ENCODE measurements at places on chromosomes 1 and 21.
A peak's percentile ranks its signal among the peaks of the same experiment; 100 is the strongest.

DNA sequence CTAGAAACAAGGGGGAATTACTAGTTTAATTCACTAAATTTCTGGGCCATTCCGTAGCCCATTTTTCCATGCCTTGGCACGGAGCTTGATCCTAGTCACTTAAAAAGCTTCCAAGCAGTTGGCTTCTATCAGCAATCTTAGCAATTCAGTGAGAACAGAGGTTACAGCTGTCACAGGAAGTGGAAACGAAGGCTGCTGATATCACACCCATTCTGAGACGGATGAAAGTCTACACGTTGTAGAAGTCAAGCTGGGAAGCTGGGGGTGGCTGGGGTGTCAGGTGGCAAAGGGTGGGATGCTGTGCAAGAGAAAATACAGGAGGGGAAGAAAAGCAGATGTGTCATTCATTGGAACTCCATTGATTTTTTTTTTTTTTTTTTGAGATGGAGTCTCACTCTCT, 11.8 kb upstream of the STMN1 start:
- DNase-seq, result no peak

- no peak for DNase-seq
Observed at GRCh38 chr1:54362881-54363340, 43.3 kb downstream of the SSBP3 start.

- DNase-seq, result no peak
Observed at GRCh38 chr1:50665413-50665812, 242.2 kb upstream of the DMRTA2 start.

DNA sequence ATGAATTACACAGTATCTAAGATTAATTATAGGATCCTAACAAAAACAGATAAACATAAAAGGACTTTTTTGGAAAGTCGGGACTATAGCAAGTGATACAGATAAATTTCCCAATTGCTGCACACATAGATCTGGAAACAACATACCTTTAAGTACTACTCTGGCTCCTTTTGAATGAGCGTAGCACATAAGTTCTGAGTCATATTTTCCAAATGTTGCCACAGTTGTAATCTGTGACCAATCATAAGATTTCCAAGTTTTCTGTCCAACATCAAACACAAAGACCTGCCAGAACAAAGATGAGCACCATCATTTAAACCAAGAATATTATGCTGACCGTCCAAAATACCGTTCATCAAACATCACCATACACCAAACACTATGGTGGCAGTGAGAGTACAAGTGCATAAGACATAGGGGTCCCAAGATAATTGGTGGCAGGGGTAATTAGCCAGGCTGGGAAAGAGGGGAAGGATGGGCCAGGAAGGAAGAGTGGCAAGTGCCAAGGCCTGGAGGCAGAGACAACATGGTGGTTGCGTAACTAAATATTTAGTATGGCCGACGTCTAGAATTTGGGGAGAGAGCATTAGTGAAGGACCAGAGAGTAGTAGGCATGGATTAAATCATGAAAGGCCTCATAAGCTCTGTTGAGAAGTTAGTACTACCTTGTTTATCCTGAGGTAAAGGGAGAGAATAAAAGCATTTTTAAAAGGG, 3.6 kb downstream of the CTBS start:
- no peak for DNase-seq

DNA sequence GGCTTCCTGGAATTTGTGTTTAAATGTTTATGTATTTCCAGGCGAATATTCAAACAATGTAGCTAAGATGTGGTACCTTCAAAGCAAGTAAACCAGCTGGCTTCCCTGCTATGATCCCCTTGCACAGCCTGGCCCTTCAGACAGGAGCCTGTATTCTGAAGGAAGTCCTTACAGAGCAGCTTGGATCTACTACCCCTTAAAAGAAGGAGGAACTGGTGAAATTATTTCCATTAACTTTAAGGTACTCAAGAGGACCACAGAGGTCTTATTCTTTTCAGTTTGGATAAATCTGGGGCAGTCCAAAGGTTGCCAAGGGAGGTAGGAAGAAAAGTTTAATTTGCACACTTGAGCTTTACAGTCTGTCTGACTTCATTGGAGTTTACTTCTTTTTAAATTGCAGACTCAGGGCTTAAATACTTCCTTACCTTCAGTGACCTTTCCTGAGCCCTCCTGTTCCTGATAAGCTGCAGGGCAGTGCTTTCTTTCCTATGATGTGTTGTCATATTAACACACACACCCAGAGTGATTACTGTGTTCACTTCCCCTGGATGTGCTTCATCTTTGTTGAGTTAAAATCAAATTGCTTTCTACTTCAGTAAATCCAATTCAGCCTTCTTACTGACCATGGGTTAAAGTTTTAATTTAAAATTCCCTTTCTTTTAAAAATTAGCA, 40.5 kb downstream of the DISC1 start:
- DNase-seq, result no peak

DNA sequence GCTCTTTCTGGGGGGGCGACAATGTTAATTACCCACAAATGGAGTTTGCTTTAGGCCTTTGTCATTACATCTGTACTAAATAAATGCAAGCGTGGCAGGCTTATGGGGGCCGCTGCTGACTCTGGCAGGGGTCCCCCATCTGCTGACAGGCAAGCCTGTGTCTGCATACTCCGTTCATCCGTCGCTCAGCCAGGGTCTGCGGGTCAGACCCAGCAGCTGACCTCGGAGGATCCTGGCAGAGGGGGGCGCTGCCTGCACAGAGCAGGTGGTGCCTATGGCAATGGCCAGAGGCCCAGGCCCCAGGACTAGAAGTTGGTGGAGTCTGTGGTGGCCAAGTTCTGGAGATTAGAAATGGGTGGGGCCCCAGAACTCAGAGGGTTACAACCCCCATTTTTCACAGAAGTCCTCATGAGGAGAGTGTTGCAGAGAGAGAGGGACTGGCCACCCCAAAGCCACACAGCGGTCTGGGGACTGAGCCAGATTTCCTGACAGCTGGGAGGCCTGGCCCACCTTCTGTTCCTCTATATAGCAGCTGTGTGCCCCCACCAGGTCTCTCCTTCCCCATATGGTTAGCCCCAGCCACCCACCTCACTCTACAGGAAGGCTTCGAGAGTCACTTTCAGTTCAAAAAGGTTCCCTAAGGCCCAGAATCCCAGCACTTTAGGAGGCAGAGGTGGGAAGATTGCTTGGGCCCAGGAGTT, 31.0 kb downstream of the TTC39A start:
- no peak for DNase-seq

DNA sequence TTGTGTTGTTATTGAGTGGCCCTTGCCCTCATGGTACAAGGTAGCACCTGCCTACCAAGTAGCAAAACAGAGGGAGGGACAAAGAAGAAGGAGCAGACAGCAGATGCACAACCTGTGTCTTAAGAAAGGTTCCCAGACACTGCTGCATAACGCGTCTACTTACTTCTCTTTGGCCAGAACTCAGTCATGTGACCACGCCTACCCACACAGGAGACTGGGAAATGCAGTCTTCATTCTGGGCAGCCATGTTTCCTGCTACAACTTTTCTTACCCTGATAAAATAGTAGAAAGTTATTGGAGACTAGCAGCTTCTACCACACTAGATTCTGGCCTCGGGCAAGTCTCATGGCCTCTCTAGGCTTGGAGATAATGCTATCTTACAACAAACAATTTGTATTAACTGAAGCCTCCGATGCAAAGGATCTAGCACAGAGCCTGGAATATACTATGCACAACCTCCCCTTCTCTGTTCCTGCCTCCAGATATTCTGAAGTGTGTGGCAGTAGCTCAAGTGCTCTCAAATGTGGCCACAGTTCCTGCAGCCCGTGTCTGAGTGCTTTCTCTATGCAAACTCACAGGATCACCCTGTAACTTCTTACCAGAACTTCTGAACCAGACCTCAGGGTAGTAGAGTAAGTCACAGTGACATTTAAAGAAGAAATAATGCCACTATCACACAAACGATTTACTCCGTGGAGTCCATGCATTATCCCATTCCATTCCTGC, 34.1 kb upstream of the BTG2 start:
- DNase-seq, result peak; percentile 33

GRCh38 chr21:29604076-29604475, 305.4 kb downstream of the BACH1 start:
- DNase-seq, result no peak

- DNase-seq, result no peak
Observed at GRCh38 chr1:212062832-212063438, 27.4 kb downstream of the DTL start.

- DNase-seq, result no peak
Observed at GRCh38 chr1:41799723-41800122, 119.0 kb downstream of the HIVEP3 start.

DNA sequence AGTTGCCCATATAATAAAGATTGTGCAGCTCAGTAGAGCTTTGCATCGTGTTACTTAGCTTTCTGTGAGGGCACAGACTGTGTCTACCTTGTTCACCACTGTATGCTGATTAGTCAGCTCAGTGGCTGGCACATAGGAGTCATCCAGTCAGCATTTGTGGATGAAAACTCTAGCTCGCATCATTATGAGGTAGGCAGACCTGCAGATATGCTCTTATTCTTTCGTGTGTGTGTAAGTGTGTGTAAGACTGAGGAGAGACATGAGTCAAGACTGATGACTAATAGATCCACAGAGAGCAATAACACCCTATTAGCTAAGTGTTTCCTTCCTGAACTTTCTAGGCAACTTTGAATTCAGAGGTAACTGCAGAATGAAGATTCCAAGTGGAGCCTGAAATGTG, 17.1 kb downstream of the TTF2 start:
- no peak for DNase-seq

- no peak for DNase-seq
Observed at GRCh38 chr1:110380672-110381283, 10.0 kb downstream of the SLC16A4 start.

- no peak for DNase-seq
Observed at GRCh38 chr1:43460988-43461693, 7.4 kb upstream of the HYI start.

GRCh38 chr1:12430525-12430924, 187.5 kb downstream of the DHRS3 start:
- no peak for DNase-seq

GRCh38 chr1:99728494-99729235, 37.8 kb downstream of the FRRS1 start:
- no peak for DNase-seq

DNA sequence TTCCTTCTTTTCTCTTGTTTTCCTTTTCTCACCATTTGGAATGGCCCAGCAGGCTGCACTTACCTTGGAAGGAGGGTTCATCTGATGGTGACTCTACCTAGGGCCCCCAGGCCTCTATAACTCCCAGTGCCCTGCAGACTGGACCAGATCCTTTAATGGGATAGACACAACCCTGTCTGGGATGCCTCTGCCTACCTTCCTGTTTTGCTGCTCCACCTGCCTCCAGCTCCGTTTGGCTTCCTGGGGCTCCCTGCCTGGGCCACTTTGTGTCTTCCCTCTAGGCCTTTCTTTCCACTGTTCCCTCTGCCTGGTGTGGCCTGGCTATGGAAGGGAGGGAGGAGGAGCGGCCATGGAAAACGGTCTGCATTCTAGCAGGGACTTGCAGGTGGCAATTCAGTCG, 7.5 kb downstream of the PCSK9 start:
- no peak for DNase-seq

DNA sequence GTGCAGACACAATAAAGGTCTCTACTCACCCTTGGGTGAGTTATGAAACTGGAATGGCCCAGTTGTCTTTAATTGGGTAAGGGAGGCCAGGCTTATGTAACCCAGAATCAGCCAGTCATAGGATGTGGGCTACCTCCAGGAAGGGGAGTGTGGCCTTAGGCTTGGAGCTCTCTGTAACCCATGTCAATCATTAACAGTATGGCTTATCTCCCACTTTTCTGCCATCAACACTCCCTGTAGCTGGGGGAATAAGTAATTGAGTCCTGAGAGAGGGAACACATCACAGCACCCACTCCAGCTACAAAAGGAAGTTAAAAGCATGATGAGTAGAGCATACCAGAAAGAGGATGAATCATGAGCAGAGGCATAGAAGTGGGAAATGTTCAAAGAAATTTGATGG, 327.0 kb upstream of the DUSP10 start:
- no peak for DNase-seq

- no peak for DNase-seq
Observed at GRCh38 chr1:45501505-45501859, 1.4 kb downstream of the MMACHC start.

- DNase-seq, result no peak
Observed at GRCh38 chr21:37245151-37245550, 22.0 kb downstream of the VPS26C start.

DNA sequence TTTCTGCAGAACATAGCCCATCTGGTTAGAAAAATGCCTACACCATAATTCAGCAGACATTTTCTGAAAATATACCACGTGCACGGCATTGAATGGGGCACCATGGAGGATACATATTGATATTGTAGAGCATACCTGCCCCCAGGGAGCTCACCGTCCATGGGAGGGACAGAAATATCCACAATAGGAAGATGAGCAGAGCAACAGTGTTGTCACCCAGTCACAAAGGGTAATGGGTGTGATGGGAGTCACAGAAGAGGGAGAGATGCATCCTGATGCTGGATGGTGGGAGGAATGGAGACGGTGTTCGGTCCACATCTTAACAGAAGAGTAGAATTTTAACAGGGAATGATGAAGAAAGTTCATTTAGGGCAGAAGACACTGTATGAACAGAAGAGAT, 51.4 kb downstream of the ATP1A1 start:
- no peak for DNase-seq

DNA sequence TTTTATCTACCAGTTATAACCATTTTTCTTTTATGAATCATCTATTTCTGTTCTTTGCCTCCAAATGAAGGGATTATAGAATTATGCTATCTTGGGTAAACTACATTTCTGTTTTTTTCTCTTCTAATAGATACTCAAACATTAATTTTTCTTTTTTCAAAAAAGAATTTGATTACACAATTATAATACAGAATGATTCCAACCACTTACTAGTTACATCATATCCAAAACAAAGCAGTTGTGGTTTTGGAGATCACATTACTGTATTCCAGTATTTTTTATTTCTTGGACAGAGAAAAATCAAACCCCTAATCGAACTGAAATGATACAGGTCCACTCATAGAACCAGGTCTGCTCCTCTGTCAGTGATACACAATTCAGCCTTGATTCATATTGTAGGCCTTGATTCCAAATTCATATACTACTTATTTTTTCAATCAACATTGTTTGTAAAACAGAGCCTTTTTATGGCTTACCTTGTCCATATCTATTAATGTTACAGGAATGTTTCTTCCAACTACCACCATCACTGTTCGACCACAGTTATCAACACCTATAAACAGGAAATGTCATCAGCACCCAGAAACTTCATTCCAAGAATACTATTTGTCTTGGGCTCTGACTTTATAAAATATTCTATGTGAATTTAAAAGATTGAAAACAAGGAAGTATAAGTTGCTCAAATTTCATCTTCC, 43.2 kb downstream of the GDAP2 start:
- DNase-seq, result no peak

- DNase-seq, result no peak
Observed at GRCh38 chr1:153697191-153698019, 18.9 kb downstream of the NPR1 start.

DNA sequence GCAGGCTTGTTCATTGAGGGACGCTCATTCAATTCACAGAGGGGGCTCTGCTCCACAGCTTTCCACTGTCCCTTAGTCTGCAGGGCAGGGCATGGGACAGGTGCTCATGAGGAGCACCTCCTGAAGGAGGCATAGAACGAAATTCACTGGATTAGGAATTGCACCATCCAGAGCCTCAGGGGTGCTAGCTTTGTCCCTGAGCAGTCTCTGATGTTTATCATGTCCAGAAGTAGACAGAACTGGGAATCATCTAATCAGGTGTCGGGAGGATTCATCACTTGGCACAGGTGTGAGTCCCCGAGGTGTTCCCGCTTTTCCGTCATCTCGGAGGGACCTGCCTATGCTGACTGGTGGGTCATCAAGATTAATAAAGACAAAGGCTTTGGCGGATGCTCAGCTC, 321.4 kb downstream of the AJAP1 start:
- DNase-seq, result no peak
